BE2C (cell line): ENCODE measurements at places on chromosomes 2 and 18.

DNA sequence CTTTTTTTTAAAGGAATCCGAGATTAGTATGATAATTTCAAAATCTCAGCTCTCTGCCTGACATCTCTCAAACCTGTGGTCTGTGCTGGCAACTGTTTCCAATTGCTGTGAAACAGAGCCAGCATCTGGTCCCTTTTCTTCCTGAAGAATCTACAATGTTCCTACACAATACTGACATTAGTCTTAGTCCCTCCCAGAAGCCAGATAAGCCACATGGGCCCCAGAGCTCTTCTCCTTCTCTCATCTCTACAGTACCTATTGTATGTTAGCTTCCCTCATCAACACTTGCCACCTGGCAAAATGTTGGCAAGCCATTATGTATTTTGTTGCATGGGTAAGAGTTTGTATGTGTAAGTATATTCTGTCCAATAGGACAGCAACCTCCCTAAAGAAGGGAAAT, 62.9 kb upstream of the CDKL4 start:
- no peak for DNase-seq

DNA sequence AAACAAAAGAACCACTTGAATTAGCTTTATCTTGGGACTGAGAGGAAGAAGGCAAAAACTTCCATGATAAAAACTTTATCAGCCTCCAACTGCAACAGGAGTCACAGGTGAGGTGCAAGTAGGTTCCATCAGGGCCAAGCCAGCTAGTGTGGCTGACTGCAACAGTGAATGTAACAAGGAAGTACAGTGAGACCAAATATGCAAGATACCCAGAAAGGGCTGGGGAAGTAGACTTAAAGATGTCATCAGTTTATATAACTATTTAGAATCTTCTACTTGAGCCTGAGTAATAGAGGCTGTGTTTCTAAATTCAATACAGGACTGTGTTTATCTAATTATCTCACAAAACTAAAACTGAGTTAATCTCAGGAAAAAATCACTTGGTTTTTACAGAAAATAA, 14.8 kb downstream of the PLEKHM3 start:
- no peak for DNase-seq

GRCh38 chr2:165886487-165887146, 67.0 kb downstream of the TTC21B start:
- DNase-seq: no peak

DNA sequence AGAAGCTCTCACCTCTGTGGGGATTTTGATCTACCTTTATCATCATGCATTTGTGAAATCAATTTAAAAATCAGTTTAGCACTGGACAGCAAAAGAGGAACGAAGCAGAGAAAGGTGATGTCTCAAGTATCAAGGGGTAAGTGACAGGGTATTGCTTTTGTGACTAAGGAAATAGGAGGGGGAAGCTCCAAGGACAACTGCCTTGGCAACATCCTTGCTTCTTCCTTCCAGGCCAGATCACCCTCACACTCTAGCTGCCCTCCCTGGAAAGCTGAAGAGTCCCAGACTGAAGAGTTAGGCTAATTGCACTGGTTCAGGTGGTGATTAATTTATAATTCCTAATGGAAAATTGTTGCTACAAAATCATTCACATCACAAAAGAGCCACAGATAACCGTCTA, 859.1 kb upstream of the ACVR2A start:
- DNase-seq: no peak

GRCh38 chr2:152864601-152865149, 146.3 kb downstream of the ARL6IP6 start:
- DNase-seq: no peak

- DNase-seq: no peak
Observed at GRCh38 chr2:71473346-71474031, 20.1 kb downstream of the DYSF start.

DNA sequence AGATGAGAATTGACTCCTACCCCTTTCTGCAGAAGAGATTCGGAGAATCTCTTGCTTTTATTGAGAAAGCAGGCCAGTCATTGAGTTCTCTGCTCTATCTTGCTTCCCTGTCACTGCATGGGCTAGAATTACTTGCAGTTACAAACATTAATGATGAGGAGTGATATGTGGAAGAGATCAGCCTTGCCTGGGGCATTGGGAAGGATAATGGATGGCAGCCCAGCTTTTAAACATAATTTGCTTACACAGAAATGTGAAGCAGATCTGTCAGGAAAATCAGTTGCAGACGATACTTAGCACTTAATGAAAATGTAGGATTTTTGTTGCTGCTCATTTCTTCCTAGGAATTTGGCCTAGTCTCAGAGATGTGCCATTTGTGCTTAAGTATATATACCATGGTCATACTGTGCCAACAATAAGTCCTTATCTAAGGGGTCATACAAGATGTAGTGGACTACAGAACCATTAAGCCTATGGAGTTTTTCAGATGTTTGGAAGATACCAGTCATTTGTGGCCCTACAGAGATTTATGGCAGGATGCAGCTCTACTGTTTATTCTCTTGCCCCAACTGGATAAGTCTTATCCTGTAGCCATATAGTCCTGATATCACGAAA, 92.7 kb downstream of the XRCC5 start:
- DNase-seq: peak; percentile 75

- DNase-seq: no peak
Observed at GRCh38 chr2:16655445-16655837, 10.2 kb downstream of the CYRIA start.

DNA sequence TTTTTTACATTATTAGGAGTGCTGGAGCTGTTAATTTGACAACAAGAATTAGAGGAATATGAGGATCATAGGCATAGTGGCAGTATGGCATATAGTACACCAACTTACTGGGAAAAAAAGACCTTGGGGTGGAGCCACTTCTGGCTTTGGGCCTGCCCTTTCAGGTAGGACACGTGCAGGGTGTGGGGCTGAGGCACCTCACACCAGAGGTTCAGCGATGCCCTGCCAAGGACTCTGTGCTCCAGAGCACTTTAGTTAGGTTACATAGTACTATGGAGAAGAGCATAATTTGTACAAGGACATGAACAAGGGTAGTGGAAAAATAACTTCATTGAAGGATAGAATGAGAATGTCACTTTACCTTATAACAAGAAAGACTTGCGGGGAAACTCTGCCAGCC, 77.1 kb upstream of the CD302 start:
- DNase-seq: no peak

- peak; percentile 77 for DNase-seq
Observed at GRCh38 chr2:235106874-235107639, 155.2 kb downstream of the SH3BP4 start.

DNA sequence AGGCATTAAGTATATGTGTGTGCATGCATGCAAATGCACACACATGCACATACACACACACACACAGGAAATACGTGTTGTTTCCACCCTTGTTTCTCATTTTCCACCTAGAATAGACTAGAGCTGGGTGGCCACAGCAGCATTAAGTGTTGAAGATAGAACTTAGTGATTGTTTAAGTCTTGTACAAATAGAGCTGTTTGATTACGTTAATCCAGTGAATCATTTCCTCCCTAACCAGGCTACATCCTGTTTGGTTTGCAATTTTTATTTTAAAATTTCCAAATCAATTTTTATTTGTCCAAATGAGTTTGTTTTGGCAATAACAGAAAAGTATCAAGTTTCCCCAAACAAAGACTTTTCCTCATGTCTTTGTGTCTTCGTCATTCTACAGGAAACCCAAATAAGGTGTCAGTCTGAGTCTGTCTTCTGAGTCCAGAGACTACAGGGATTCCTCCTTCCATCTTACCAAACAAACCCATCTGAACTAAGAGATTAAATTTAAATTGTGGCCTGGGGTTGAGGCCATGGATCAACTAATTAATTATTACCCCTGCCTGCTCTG, 74.6 kb upstream of the GALNT5 start:
- no peak for DNase-seq

GRCh38 chr2:240965905-240966456, 32.4 kb upstream of the SNED1 start:
- DNase-seq: no peak

GRCh38 chr2:64080179-64080578, 61.0 kb upstream of the VPS54 start:
- no peak for DNase-seq

DNA sequence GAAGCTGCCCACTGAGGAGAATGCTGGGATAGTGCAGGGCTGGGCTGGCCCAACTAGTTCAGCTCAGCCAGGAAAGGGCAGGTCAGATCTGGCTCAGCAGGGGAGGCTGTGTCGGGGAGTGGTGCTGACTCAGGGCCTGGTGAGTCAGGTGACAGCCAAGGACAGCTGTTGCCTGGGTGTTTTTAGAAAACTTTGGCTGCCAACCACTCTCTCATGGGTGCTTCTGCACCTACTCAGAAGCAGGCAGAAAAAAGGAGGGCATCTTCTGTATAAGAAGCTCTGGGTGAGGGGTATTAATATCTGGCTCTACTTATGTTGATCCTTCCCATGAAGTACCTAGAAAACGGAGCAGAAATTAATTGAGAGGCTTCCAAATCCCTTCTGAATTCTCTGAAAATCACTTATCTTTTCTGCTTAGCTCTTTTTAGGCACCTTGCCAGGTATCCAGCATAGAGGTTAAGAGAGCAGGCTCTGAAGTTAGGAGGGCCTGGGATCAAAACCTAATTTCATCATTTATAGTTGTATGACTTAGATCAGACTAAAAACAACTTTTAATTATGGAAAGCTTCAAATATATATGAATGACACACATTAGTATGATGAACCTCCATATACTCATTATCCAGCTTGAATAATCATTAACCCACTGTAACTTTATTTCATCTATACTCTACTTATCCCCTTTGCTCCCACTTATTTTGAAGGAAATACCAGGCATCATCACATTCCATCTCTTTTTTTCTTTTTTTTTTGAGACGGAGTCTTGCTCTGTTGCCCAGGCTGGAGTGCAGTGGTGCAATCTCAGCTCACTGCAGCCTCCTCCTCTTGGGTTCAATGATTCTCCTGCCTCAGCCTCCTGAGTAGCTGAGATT, 15.5 kb upstream of the RAB10 start:
- DNase-seq: peak; percentile 68

GRCh38 chr2:24939353-24939752, 19.3 kb upstream of the ADCY3 start:
- no peak for DNase-seq
